Activated CD8-positive, alpha-beta memory T cell treated with anti-CD3 and anti-CD28 coated beads for 48 hours (primary cell): ENCODE measurements at places on chromosomes 2 and 18.

- DNase-seq: no peak
These were observed 35.5 kb upstream of the PTMA start for GRCh38 chr2:231672617-231673347.

GRCh38 chr2:72144274-72144631 is 3.4 kb downstream of the CYP26B1 start:
- DNase-seq: no peak

DNA sequence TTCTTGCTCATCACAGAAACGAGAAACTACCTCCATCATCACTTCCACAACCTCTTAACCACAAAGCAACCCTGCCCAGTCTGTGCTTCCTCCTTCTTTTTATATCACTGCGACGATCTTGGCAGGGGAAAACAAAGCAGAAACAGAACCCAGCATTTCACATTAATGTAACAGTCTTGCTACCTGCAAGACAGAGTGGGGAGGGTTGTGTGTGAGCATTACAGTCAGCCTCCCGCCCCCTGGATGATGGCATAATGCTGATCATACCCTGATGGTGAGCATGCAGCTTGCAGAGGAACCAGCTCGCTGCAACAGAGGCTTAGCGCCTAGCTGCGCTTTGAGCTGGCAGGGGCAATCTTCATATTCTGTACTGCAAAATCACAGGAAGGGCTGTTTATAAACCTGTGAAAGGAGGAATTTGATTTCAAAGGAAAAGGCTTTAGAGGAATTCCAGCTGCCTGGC is 376.1 kb downstream of the IRS1 start:
- DNase-seq: peak; percentile 3

GRCh38 chr2:43050866-43051265 is 175.5 kb downstream of the ZFP36L2 start:
- DNase-seq: no peak

- no peak for DNase-seq
These were observed 5.3 kb downstream of the NRP2 start for GRCh38 chr2:205687641-205687956.

DNA sequence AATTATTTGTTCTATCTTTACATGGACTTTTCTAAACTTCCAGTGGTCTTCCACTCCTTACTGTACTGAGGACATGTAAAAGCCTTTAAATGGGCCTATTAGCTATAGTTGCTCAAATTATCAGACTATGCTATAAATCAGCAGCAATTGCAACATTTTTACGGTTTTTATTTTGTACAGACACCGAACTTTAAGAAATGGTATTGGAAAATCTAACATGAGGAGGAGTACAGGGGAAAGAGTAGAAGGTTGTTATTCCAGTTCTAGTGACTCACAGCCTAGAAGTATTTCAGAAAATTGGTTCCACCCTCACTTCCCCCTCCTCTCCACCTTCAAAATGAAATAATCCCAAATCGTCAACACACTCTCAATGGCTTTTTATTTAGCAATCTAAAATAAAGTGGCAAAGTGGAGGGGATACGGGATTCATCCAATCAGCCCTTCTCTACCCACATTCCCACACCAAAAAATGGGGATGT is 1.1 kb downstream of the NCKAP1 start:
- no peak for DNase-seq
